Stimulated activated naive CD8-positive, alpha-beta T cell treated with anti-CD3 and anti-CD28 coated beads, Interleukin-15, Interleukin-2, amounts not matched to agents 100 U/mL and 50 U/mL, for 24 hours (primary cell): ENCODE measurements at places on chromosomes 12 and 14.
A peak's percentile ranks its signal among the peaks of the same experiment; 100 is the strongest.

DNA sequence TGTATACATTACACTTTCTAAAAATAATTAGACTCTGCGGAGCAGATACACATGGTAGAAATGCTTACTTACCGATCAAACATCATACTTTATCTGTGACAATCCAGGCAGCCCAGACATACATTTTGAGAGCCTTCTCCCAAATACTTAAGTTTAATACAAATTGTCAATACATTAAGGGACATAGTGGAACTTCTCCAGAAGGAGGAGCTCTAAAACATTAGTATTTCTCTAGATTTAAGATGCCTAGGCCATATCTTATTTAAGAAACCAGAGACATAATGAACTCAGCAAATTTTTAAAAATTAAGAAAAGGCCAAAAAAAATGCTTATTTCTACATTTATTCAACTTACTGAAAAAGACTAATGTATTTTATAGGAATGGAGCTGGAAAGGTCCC, 16.1 kb downstream of the ACSM4 start:
- no peak for DNase-seq

DNA sequence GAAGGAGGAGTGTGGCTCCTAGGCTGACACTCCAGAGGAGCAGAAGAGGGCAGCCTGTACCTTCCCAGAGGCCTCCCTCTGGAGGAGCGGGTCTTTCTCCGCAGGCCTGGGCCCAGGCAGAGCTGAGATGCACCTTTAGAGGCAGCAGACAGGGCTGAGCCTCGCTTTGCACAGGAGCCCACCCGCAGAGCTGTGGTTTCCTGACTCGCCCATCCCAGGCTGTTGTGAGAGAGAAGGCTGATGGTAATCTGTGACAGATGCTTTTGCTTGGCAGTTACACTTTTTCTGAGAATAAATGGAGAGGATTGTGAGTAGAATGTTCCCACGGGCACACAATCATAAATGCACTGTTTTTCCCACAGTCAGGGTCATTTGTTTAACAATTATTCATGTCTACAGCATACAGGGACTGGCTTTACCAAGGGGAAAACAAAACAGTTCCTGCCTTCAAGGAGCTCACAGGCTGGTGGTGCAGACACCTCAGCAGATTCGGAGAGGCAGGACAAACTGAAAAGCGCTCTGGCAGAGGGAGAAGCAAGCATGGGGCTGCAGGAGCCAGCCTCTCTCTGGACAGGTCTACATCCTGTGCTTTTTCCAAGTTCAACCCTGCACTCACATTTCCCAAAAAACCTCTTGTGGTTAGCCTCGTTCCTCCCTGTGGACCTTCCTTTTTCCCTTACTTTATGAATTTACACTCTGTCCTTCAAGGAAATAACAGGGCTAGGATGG, 13.9 kb downstream of the EVL start:
- peak; percentile 82 for DNase-seq

DNA sequence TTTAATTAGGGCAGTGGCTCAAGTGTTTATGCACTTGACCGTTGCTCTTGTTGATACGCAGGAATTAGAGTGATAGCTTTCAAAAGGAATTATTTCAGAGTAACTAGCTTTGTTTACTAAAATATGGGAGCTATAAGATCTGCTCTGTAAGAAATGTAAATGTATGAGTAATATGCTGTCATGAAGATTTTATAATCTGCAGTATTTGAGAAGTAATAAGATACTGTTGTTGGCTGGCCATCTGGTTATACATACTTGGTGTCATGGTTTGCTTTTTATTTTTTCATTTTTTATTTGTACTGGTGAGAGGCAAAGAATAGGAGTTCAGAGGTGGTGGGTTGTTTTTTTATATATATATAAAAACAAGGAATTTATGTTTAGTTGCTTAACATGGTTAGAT, 58.5 kb downstream of the PLXNC1 start:
- no peak for DNase-seq

GRCh38 chr12:90193500-90193899, 484.9 kb upstream of the ATP2B1 start:
- DNase-seq = no peak

DNA sequence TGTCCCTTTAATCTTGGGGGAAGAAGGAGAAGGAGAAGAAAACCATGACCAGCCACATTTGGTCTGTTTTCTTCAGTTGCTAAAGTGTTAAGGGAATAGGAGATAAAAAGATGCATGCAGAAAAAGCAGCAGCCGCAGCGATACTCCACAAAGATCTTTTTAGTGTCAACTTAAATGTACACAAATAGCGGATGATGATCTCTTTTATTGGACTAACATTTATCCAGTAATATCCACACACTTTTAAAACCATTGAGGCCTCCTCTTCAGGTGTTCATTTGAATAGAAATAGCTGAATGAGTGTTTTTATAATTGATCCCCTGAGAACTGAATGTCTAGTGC, 83.5 kb downstream of the PAPOLA start:
- no peak for DNase-seq

- DNase-seq = no peak
Observed at GRCh38 chr12:48783432-48783831, 5.5 kb downstream of the ADCY6 start.

GRCh38 chr12:44889926-44890325, 13.8 kb upstream of the NELL2 start:
- DNase-seq = no peak
